ENCODE measurements at places on chromosomes 4 and X. TPM values are rescaled to one million over a fixed set of nuclear protein-coding genes. Genes with fewer than 3 reads are reported as not detected.

FGFBP1 gene
- total RNA-seq = not detected

GPR34 gene
- 54.4 TPM for total RNA-seq

CCSER1 gene
- 24.6 TPM for total RNA-seq

STARD8 gene
- total RNA-seq = 6.8 TPM

CBLL2 gene
- total RNA-seq = not detected

SULT1B1 gene
- 3.6 TPM for total RNA-seq

MMRN1 gene
- 17.1 TPM for total RNA-seq

TMPRSS11A gene
- total RNA-seq = not detected

FAM133A gene
- total RNA-seq = 3.4 TPM

GPRASP2 gene
- 101 TPM for total RNA-seq

UGT2B11 gene
- total RNA-seq = not detected

OTC gene
- 0.30 TPM for total RNA-seq

DGAT2L6 gene
- not detected for total RNA-seq

STPG2 gene
- 2.7 TPM for total RNA-seq

COL25A1 gene
- total RNA-seq = 9.3 TPM

LRIT3 gene
- 0.22 TPM for total RNA-seq

SPON2 gene
- total RNA-seq = 10.6 TPM

SRPX gene
- total RNA-seq = 41.8 TPM

RAI2 gene
- 5.2 TPM for total RNA-seq

GPR143 gene
- total RNA-seq = 3.7 TPM

RENBP gene
- 10.4 TPM for total RNA-seq

PTPN13 gene
- total RNA-seq = 66.3 TPM

PCDH10 gene
- total RNA-seq = 21.6 TPM

FGF5 gene
- 0.11 TPM for total RNA-seq

BST1 gene
- 13.2 TPM for total RNA-seq

MAGIX gene
- 6.2 TPM for total RNA-seq

FAM9B gene
- not detected for total RNA-seq

AFAP1 gene
- 37.8 TPM for total RNA-seq

RRAGB gene
- total RNA-seq = 65.7 TPM

VSIG4 gene
- 29.8 TPM for total RNA-seq

SASH3 gene
- 4.8 TPM for total RNA-seq

SMIM31 gene
- total RNA-seq = not detected

TMEM154 gene
- total RNA-seq = 0.94 TPM

GLRA2 gene
- 52.1 TPM for total RNA-seq

CDX4 gene
- not detected for total RNA-seq

MAP3K15 gene
- total RNA-seq = 0.59 TPM

HERC5 gene
- 6.7 TPM for total RNA-seq

FATE1 gene
- total RNA-seq = 0.39 TPM

USP11 gene
- total RNA-seq = 75.4 TPM

HHIP gene
- total RNA-seq = 11.5 TPM

APLN gene
- total RNA-seq = 5.3 TPM

CT83 gene
- not detected for total RNA-seq

MRPL1 gene
- 32.7 TPM for total RNA-seq

DNAAF6 gene
- 0.59 TPM for total RNA-seq

SCLT1 gene
- 62.7 TPM for total RNA-seq

PAK3 gene
- 30.5 TPM for total RNA-seq

RTL3 gene
- 0.10 TPM for total RNA-seq

EDNRA gene
- total RNA-seq = 50.6 TPM

RBMXL3 gene
- total RNA-seq = not detected

KLHL5 gene
- 83.6 TPM for total RNA-seq

SH3D19 gene
- 40.6 TPM for total RNA-seq

HAND2 gene
- 0.20 TPM for total RNA-seq

MED14 gene
- total RNA-seq = 30.3 TPM

ZNF280C gene
- 7.6 TPM for total RNA-seq

C4orf46 gene
- 7.0 TPM for total RNA-seq

ADD1 gene
- total RNA-seq = 291 TPM

Data from spinal cord (tissue), 10 donors.